ENCODE measurements at places on chromosomes 5 and 9.

DNA sequence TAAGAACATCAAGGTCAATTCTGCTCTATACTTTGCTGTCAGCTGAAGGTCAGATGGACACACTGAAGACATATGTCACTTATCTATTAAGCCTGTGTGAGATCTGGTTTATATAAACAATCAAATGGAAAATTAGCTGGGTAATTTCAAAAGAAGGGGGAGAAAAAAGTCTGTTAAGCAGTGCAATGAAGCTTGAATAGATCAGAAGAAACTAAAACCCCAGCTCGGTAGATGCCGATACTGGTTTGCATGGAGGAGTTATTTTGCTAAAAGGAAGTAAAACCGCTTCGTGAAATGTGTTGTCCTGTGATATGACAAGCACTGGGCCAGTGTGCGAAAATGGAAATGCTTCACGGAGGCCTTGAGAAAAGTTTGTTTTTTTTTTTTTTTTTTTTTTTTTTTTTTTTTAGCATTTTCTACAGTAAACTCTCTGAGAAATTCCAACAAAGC, 148.8 kb downstream of the MEF2C start:
- DNase-seq, result no peak

DNA sequence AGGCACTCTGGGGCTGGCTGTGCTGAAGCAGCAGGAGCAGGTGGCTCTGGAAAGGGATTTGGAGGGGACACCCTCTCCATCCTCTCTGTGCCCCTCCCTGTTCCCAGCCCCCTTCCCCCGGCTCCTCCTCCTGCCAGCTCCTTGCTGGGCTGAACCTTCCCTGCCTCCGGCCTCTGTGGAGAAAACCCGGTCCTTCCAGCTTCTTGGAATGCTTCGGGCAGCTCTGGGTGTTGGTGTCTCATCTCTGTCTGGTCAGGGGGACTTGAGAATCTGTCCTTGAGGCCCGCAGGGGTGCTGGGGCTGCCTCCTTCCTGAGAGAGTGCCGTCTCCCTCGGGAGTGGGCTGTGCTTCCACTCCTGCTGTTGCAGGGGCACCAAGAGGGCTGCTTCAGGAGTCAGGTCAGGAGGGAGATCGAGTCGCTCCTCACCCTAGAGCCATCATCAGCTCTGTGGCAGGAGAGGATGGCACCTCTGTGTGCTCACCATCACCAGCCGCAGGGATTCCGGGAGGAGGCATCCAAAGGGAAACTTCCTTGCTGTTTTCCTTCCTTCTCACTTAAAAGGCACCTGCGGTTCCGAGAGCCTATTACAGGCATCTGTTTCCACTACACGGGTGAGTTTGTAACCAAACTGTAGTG, 30.6 kb downstream of the NDUFS6 start:
- DNase-seq, result no peak

DNA sequence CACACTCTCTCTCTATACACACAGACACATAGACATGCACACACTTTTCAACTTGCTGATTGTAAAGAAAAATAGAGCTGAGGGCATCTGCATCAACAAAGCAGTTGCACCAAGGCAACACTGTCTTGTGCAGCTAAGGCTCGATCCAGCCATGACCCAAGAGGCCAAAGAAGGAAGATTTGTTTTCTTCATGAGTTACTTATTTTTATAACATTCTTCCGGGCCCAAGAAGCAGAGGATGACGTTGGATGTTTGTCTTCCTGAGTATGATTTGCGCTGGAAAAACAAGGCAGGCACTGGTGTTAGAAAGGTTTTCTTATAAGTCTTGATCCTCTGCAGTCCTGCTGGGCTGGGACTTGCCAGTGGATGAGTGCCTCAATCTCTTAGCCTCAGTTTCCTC, 344.1 kb downstream of the ADAMTS6 start:
- DNase-seq, result no peak

DNA sequence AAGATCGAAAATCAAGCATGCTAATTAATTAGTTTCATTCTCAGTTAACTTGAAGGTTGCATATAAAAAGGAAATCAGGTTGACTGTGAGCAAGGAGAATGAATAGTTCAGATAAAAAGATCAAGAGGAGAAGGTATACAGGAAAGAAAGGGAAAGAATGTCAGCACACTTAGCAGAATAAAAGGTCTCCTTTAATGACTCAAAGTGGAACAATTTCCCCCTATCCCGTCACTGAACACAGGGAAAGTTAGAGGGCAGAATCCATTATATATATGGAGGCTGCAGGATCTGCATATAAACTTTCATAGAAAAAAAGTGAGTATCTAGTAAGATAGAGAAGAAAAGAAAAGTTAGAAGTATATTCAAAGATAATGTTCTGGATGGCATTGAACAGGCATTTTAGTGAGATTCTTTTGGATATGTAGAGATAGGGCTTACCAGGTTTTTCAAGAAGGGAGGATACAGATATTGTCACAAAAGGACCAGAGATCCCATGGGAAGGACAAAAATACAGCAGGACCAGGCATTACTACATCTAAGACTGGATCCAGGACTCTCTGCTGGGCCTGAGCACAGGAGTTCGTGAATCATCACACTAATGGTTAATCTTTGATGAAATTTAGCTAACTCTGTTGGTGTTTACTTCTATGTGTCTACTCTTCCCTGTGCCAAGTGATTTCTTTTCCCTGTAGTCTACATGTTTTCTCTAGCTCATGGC, 988.2 kb upstream of the ARRDC3 start:
- no peak for DNase-seq

DNA sequence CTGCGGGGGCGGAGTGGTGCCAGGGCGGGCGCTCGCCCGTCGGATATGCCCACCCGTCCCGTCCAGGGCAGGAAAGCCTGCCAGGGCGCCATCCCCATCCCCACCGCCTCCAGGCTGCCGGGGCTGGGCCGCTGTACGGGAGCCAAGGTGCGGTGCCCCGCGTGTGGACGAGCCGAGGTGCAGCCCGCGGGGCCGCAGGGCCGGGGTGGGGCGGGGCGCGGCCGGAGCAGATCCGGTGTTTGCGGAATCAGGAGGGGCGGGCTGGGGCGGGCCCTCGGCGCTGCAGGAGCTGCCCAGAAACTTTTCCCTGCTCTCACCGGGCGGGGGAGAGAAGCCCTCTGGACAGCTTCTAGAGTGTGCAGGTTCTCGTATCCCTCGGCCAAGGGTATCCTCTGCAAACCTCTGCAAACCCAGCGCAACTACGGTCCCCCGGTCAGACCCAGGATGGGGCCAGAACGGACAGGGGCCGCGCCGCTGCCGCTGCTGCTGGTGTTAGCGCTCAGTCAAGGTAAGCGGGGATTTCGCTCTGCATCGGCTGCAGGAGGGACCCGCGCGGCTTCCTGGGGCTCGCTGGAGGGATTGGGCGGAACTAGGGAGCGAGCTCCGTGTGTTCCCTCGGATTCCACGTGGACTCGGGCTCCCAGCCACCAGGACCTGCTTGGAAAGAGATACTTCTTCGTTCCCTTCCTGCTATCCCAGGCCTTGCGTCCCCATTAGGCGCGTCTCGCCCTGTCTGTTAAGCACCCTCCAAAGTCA, at the start of gene ITGA2:
ITGA2 (plus strand) TSS at position 328 of the 756 bp plus-strand sequence; CDS start at position 445, 117 bp downstream.
- DNase-seq, result peak; percentile 60

DNA sequence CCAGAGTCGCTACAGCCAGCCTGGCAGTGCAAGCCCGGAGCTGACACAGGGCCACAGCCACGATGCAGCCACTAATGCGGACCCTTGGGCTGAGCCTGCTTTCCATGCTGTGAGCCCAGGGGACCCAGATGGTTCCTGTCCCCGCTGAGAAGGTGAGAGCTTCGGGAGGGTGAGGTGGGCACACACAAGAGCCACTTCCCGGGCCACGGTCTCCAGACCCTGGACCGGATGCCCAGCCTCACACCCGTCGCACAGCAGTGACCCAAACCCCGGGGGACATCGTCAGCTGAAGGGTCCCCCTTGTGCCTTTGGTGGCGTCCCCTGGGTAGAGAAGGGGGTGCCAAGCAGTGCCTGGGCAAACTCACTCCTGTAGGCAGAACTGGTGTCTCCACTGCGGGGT, 13.4 kb downstream of the PAEP start:
- DNase-seq, result no peak

DNA sequence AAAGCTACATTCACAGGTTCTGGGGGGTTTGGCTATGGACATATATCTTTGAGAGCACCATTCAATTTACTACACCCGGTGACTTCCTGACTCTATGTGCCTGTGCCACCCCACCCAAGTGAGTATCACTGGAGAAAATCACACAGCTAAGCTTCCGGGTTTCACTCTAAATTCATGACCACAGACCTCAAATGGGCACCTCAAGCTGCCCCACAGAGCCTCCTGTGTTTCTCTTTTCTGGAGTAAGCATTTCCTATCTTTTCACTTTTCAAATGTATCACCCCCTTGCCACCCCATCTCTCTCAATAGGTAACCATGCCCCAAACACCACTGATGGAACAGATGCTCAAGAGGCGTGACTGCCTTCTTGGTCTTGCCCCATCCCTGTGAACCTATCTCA, 49.2 kb upstream of the NEK6 start:
- DNase-seq, result no peak

GRCh38 chr9:128551657-128552152, 682 bp upstream of the SPTAN1 start:
- no peak for DNase-seq

DNA sequence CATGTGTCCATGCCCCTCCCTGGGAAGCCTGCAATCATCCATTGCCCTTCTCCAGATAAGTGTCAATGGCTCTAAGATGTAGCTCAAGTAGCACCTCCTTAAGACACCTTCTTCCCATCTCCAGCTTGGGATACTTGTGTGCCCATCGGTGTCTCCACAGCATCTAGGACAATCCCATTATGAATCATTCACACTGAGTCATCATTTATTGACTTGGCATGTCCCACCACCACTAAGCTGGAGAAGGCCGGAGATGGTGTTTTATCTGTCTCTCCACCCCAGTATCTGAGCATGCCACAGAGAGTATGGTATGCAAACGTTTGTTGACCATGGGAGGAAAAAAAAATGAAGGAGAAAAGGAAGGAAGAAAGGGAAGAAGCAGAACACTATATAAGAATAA, 342.2 kb downstream of the TRIM32 start:
- no peak for DNase-seq

GRCh38 chr5:110590187-110590586, 136.3 kb downstream of the TMEM232 start:
- DNase-seq, result peak; percentile 16

GRCh38 chr5:137236252-137236651, 262.9 kb downstream of the SPOCK1 start:
- DNase-seq, result peak; percentile 80

DNA sequence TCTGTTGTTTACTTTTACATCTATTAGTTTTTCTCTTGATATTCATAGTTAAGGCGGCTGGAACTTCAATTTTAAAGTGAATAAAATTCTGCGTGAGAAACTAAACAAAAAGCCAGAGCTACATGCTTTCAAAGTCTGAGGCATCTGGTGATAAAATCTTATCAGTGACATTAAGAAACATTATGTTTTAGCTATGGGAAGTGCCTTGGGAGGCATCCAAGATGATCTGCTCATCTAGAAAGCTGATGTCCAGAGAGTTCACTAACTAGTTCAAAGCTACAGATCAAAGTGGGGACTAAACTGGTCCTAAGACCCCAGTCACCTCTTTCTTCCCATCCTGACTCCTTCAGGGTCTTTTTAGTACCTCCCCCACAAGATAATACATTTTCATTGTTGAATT, 37.2 kb downstream of the MRPS27 start:
- peak; percentile 86 for DNase-seq

- no peak for DNase-seq
These were observed 8.5 kb downstream of the CEP72 start for GRCh38 chr5:620586-621180.

DNA sequence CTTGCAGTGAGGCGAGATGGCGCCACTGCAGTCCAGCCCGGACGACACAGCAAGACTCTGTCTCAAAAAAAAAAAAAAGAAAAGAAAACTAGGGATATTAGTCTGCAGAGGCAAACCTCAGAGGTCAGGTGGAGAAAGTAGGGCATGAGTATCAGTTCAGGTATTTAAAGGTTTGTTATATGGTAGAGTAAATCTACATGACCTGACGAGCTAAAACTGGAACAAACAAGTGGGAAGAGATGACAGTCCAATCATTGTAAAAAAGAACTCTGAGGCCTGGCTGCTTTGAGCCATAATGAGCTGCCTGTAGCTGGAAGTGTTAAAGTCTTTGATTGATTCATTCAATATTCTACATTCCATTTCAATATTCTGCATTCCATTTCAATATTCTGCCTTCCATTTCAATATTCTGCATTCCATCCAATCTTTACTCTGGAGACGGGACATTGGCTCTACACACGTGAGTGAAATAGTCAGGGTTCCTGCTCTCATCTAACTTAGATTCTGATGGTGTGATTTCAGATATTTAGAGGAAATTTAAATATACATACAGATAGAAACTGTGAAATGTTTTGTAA, 28.9 kb upstream of the GRAMD2B start:
- DNase-seq, result no peak

GRCh38 chr9:36543916-36544315, 28.8 kb upstream of the MELK start:
- peak; percentile 93 for DNase-seq

DNA sequence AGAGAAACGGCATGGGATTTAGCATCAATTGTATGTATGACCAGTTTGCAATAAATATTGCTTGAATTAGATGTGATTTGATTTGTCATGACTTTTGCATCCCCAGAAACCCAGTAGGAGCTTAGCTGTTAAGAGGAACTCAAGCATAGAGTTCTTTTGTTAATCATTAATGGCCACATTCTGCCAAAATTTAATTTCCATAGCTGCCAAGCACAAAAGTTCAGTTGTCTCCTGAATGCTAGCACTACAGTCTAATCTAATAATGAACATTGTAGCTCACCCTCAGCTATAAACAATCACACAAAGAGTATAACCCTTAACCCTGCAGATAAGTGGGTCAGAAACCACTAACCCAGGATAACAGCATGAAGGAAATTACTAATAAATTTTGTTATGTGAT, 169.8 kb upstream of the GRAMD2B start:
- no peak for DNase-seq

- DNase-seq, result no peak
These were observed 43.6 kb downstream of the MAP3K1 start for GRCh38 chr5:56858777-56859442.

DNA sequence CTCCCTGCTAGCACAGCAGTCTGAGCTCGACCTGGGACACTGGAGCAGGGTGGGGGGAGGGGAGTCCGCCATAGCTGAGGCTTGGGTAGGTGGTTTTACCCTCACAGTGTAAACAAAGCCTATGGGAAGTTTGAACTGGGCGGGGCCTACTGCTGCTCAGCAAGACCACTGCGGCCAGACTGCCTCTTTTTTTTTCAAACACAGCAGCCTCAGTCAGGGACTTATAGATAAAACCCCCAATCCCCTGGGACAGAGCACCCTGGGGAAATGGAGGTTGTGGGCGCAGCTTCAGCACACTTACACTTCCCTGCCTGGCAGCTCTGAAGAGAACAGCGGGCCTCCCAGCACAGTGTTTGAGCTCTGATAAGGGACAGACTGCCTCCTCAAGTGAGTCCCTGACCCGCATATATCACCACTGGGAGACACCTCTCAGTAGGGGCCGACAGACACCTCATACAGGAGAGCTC, 151.1 kb upstream of the APC start:
- DNase-seq, result no peak

DNA sequence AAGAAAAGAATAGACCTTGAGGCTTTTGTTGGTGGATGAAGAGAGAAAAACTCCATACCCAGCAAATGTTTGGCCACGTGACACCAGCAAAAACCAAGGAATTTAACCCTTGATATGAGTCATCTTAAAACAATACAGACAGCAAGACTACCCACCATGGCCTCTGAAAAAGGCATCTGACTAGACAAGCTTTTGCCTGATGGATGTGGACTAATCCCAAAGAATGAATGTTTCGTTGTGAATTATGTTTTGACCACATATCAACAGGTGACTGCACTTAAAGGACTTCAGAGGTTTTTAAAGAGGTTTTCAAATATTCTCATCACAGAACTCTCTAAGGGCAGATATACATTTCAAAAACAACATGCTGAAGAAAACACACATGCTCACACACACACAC, 33.0 kb upstream of the SLC1A3 start:
- peak; percentile 57 for DNase-seq

GRCh38 chr5:53613536-53613935, 53.1 kb downstream of the NDUFS4 start:
- no peak for DNase-seq

All from fibroblast of the aortic adventitia (primary cell).